ENCODE measurements at places on chromosomes 3 and 15.

- no peak for DNase-seq
Measured at GRCh38 chr3:58835086-58835485, 168.5 kb upstream of the FAM3D start.

- no peak for DNase-seq
Measured at GRCh38 chr15:33138000-33138399, 56.5 kb downstream of the FMN1 start.

- DNase-seq, result no peak
Measured at GRCh38 chr3:66532160-66532587, 31.4 kb upstream of the LRIG1 start.

DNA sequence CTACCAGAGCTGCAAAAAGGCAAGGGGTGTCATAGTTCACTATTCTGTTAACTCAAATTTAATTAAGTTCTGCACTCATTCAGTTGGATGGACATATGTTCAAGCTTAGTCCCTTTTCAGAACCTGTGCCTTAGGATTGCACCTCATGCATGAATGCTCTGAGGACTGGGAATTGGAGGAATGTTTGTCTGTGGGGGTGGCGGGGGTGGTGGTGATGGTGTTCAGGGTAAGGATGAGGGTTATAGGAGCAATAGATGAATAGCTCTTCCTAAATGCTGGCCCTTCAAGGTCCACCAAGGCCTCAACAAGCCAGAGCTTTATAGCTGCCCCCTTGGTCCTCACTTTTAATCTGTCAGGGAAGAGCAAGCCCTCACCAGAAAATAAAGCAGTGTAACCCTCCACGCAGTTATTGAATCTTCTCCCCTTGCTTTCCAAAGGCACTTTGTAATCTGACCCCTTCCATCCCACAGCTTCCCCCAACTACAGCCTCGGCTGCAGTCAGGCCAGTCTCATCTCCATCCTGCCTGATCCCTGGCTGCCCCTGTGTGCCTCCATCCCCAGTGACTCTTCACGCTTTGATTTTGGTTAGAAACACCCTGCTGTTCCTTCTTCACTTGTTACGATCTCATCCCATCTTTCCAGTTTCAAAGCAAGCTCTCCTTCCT is 221.6 kb upstream of the LMCD1 start:
- DNase-seq, result no peak

GRCh38 chr15:67013696-67014095 is 51.7 kb upstream of the SMAD3 start:
- DNase-seq, result no peak
